ENCODE measurements at places on chromosomes 2 and 18.

GRCh38 chr18:23450022-23450421 is 3.1 kb upstream of the RIOK3 start:
- peaks cover 17% of the 10 kb centered on the region for H3K4me1 ChIP-seq
- H3K27me3 ChIP-seq: no peaks in the 10 kb centered on the region
- DNase-seq: no peak
- H3K27ac ChIP-seq: no peak overlapping the region

- peaks cover 18% of the 10 kb centered on the region for H3K4me1 ChIP-seq
- no peak overlapping the region for H3K4me3 ChIP-seq
- no peak overlapping the region for H3K27ac ChIP-seq
- H3K27me3 ChIP-seq: no peaks in the 10 kb centered on the region
- DNase-seq: no peak
Measured at GRCh38 chr18:69985239-69985638, 37.6 kb upstream of the CD226 start.

DNA sequence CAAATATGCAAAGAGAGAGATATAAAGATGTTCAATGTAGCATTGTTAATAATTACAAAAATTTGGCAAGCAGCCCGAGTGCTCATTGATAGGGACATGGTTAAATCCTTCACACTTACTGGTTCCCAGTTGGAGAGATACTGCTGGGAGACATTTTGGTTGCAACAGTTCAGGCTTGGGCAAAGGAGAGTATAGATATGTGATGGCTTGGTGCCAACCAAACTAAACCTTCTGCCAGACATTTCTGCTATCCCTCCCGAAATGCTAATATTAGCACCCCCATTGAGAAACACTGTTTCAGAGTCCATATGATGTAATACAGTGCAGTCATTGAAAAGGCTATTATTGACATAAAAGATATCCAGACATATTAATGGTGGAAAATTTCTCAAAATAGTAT is 11.5 kb downstream of the GEN1 start:
- H3K4me3 ChIP-seq: no peak overlapping the region
- DNase-seq: no peak
- H3K4me1 ChIP-seq: no peaks in the 10 kb centered on the region

DNA sequence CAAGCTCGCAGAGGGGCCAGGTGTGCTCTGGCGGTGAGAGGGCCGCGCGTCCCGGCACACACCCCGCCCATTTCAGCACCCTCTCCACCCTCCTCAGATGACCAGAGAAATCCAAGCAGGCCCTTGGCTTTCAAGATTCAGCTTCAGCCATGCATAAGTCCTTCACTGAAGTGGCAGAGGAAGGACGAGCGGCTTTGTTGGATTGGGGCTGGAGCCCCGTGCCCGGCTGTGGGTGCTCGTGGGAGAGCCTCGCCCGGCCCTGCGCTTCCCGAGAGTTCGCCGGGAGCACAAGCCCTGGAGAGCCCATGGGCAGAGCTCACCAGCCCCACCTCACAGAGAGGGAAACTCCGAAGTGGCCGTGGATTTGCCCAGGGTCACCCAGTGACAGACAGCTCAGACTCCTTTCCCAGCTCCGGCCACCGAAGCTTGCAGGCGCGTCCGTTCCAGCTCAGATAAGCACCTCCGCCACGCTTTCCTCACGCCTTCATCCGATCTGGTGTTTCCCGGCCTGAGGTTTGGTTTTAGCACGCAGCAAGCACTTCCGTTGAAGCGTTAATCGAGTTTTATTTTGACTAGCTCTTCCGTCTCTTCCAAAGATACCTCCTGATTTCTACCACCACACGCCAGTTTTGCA is 45.6 kb upstream of the MTCL1 start:
- peaks cover 5% of the 10 kb centered on the region for H3K4me1 ChIP-seq
- H3K4me3 ChIP-seq: no peak overlapping the region
- H3K36me3 ChIP-seq: no peaks in the 10 kb centered on the region
- DNase-seq: no peak

DNA sequence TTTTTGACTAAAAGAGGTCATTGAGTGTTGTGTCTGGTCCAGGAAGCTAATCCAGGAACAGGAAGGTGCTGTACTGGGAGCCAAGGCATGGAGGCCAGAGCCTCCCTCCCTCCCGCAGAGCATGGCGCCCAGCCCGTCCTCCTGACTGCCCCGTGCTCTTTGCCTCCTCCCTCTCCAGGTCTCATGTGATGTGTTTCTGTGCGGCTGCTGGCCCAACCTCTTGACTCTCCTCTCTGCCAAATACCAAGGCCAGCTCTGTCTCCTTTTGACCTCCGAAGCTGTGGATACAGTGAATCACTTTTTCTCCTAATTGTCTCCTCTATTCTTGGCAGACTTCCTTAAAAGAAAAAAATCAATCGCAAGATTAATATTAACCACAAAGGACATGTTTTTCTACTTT is 284.1 kb downstream of the PHLPP1 start:
- H3K27me3 ChIP-seq: peaks cover 47% of the 10 kb centered on the region
- no peak for DNase-seq
- H3K27ac ChIP-seq: no peak overlapping the region
- H3K4me1 ChIP-seq: peaks cover 2% of the 10 kb centered on the region

- H3K4me1 ChIP-seq: no peaks in the 10 kb centered on the region
- H3K4me3 ChIP-seq: no peak overlapping the region
Measured at GRCh38 chr18:66749030-66749429, 145.1 kb upstream of the CDH19 start.
